ENCODE measurements at places on chromosomes 2 and 18. TPM values are rescaled to one million over a fixed set of nuclear protein-coding genes. Genes with fewer than 3 reads are reported as not detected.

The RAD51AP2 gene
- not detected for total RNA-seq

The SAG gene
- total RNA-seq = not detected

The ORC2 gene
- total RNA-seq = 11.1 TPM

The TBR1 gene
- total RNA-seq = not detected

The NABP1 gene
- total RNA-seq = 36.7 TPM

The ERICH2 gene
- total RNA-seq = not detected

The ABCG8 gene
- not detected for total RNA-seq

The LYG2 gene
- not detected for total RNA-seq

The CYBRD1 gene
- total RNA-seq = 18.4 TPM

The SLC5A7 gene
- total RNA-seq = not detected

The C2orf66 gene
- total RNA-seq = 1.1 TPM

The UGT1A10 gene
- total RNA-seq = not detected

The UPP2 gene
- not detected for total RNA-seq

The DOCK10 gene
- total RNA-seq = 15.1 TPM

The SLC8A1 gene
- 1.2 TPM for total RNA-seq

The MC5R gene
- not detected for total RNA-seq

The HNMT gene
- 1.4 TPM for total RNA-seq

All from glomerular endothelial cell (primary cell).